A673 (cell line): ENCODE measurements at places on chromosomes 3 and 15. TPM values are rescaled to one million over a fixed set of nuclear protein-coding genes. Genes with fewer than 3 reads are reported as not detected.
A peak's percentile ranks its signal among the peaks of the same experiment; 100 is the strongest.

Gene KIF15
- total RNA-seq: 21.9 and 25.7 TPM in 2 replicates

Gene PATL2
- total RNA-seq: 1.2 and 1.6 TPM in 2 replicates

- DNase-seq: no peak
Measured at GRCh38 chr15:71129669-71130068, 14.4 kb downstream of the THSD4 start.

DNA sequence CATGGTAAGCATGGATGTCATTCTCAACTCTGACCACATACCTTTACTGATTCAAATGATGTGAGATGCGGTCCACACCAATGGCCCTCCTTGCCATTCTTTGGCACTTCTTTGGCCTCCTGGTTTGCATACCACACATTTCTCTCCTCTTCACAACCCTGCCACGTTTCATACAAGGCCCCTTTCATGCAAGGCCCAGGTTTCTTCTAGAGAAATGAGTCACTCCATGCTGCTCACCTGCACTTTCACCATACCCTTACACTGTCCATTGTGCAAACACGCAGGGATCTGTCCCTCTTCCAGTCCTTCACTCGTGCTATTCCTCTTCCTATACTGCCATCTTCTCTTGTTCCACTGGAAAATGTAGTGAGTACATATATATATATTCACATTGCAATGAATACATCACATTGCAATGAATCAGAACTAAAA is 24.4 kb upstream of the SLC24A5 start:
- DNase-seq: no peak

DNA sequence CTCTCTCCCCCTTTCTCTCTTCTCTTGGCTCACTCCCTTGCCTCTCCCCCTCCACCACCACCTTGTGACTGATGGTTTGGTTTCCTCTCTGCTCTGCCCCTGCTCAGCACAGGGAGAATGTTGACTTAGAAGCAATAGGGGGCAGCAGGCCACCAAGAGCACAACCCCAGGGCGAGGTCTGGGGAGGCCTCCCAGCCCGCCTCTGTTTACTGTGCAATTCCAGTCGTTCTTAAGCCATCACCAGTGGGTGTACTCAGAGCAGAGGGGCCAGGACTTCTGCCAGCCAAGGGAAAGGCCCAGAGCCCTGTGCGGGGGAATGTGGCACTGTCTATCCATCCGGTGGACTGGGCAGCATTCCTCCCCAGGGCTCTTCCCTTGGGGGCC is 5.7 kb upstream of the APEH start:
- no peak for DNase-seq

DNA sequence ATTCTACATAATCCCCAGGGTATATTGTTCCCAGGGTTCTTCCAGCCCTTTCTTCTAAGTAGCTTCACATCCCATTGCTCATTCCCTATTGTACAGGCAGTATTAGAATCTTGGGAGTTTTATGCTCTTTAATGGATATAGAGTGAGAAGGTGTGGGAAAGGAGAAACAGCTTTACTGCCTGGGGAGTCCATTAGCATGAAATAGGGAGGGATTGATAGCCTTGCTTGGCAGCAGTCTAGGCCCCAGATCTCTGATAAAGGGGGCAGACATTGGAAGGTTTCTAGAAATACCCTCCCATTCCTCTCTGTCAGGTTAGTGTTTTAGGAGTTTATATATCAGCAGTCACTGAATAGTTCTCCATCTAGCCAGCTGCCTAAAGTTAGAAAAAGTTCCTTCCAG is 334.3 kb downstream of the UNC13C start:
- DNase-seq: no peak

GRCh38 chr15:89429023-89429422 is 67.4 kb downstream of the RHCG start:
- no peak for DNase-seq

GRCh38 chr3:10533737-10534023 is 28.3 kb upstream of the ATP2B2 start:
- DNase-seq: no peak

DNA sequence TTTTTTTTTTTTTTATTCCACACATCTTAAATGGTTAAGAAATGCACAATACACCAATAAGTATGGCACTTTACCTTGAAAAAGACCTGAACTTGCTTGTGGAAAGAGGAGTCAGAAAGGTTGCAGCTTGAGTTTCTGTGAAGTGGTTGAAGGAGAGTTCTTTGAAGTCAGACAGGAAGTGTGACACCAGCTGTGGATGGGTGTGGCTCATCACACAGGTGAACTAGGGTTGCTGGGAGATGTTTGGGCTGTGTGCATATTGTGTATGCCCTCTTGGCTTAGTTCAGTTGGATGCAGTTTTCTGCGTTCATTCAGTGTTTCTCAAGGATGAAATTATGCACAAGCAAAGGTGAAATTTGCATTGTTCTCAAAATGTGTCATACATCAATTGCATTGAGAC is 6.3 kb downstream of the AEN start:
- DNase-seq: no peak

Gene PCLAF
- 138 TPM in 2 replicates for total RNA-seq

DNA sequence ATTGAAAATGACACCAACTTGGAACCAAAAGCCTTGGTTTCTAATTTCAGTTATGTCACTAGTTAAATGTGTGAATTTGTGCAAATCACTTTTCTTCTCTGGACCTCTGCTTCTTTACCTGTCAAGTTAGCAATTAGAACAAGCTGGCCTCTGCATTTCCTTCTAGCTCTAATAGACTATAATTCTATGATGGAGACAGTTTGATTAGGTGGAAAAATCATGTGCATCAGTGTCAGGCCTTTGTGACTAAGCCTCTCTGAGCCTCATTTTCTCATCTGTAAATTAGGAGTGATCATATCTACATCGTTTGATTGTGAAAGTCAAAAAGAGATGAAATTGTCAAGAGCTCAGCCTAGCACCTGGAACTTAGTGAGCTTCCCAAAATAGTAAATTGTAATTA is 712.9 kb downstream of the MECOM start:
- no peak for DNase-seq

Gene FMN1
- 0.09 and 0.37 TPM in 2 replicates for total RNA-seq

Gene MGLL
- 0.39 and 0.90 TPM in 2 replicates for total RNA-seq

Gene GRK7
- total RNA-seq: not detected in 2 replicates

DNA sequence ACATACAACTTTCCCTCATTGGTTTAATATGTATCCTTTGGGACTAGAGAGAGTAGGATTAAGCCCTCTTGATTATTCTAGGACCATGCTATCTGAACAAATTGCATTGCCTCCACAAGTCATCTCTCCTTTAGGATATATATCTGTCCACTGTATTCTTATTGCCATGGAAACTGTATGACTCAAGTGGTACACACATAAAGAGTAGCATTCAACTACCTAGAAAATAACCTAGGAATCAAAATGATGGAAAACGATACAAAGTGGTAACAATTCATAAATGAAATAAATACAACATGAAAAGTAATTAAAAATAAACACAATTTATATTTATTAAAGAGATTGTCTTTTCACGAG is 212.1 kb upstream of the P2RY1 start:
- DNase-seq: peak; percentile 63

- DNase-seq: peak; percentile 40
Measured at GRCh38 chr15:41018534-41018933, 65.3 kb downstream of the CHAC1 start.

GRCh38 chr3:42541079-42541478 is 38.6 kb downstream of the VIPR1 start:
- DNase-seq: no peak

DNA sequence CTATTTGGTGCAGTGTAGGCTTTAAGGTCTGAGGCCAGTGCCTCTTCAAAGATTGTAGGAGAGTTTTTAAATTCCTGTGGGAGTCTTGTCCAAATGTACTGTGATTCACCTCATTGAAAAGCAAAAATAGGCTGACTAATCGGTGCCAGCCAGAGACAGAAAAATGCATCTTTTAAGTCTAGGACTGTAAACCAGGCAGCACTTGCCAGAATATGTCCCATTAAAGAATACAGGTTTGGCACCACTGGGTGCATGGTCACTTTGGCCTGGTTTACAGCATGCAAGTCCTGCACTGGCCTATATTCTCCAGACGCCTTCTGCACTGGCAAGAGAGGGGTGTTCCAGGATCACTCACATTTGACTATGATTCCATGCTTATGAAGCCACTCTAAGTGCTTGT is 20.3 kb upstream of the NOX5 start:
- no peak for DNase-seq

DNA sequence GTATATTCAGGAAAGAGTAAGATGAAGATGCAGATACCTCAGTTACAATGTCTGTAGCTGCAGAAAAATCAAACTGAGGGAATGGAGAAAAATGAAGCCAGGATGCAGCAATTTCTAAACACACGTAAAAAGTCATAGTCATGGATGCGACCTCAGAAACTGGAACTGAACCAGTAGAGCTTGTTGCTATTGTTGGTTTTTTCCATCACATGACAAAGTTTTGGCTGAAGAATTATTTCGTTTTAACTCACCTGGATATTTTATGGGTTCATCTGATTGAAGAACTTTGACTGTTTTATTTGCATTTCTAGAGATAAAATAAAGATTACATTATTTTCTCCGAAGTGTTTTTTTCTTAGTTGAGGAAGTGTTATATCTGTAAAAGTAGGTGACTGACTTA is 591.2 kb downstream of the ZBBX start:
- DNase-seq: no peak

- no peak for DNase-seq
Measured at GRCh38 chr3:57659806-57660439, 33.0 kb downstream of the DENND6A start.

GRCh38 chr15:66885281-66885915 is 180.0 kb upstream of the SMAD3 start:
- no peak for DNase-seq

Gene CACNA2D2
- total RNA-seq: 0.17 and 0.68 TPM in 2 replicates

DNA sequence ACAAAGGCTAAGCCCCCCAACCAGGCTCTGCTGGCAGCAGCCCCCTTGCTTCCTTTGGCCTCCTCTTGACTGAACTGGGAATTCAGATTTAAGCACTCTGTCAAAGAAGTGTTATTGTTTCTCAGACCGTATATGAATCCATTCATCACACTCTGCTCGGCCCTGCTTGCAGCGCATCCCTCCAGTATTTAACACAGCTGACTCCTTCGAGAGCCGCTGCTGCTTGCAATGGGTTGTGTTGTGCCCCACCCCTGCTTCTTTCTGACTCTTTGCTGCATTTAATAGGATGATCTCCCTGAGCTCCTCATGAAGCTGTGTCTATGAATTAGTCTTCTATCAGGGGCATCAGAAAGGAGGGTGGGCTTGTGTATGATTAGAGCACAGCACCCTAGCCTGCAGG is 31.2 kb downstream of the C3orf20 start:
- DNase-seq: no peak

Gene CD96
- total RNA-seq: not detected in 2 replicates

GRCh38 chr15:63495343-63495742 is 9.1 kb upstream of the USP3 start:
- DNase-seq: no peak

- peak; percentile 25 for DNase-seq
Measured at GRCh38 chr15:83365370-83365938, 81.0 kb upstream of the BNC1 start.

- DNase-seq: peak; percentile 88
Measured at GRCh38 chr3:34683851-34684250, 885.4 kb downstream of the PDCD6IP start.

DNA sequence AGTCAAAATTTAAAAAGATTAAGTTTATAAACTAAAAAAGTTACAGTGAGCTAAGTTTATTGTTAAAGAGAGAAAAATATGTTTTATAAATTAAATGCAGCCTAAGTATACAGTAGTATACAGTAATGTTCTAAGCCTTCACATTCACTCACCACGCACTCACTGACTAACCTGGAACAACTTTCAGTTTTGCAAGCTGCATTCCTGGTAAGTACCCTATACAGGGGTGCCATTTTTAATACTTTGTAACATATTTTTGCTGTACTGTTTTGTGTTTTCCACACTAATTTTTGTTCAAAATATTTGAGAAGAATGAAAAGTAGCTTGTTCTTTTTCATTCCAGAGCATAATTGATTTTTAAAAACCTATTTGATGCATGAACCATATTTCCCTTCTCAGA is 524.9 kb downstream of the RBMS3 start:
- no peak for DNase-seq

- DNase-seq: no peak
Measured at GRCh38 chr15:64009798-64010261, 36.5 kb downstream of the DAPK2 start.

DNA sequence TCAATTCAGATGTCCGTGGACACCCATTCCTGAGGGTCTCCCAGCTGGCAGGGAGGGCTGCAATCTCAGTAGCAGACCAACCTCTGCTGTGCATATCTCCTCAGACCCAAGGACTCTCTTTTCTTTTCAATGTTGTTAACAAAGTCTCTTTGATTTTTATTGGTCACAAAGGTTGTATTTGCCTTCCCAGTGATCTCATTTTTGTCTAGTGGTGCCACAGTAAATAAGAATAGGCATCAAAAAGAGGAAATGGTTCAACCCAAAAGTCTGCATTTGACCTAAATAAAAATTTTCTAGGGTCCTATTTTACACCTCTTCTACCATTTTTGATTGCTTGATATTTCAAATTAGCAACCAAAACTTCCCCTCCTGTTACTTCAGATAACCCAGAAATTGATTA is 225.9 kb downstream of the CDIN1 start:
- no peak for DNase-seq

Gene SEMA5B
- 7.6 and 9.2 TPM in 2 replicates for total RNA-seq

GRCh38 chr3:186931532-186932280 is 1.4 kb downstream of the ST6GAL1 start:
- DNase-seq: peak; percentile 53

DNA sequence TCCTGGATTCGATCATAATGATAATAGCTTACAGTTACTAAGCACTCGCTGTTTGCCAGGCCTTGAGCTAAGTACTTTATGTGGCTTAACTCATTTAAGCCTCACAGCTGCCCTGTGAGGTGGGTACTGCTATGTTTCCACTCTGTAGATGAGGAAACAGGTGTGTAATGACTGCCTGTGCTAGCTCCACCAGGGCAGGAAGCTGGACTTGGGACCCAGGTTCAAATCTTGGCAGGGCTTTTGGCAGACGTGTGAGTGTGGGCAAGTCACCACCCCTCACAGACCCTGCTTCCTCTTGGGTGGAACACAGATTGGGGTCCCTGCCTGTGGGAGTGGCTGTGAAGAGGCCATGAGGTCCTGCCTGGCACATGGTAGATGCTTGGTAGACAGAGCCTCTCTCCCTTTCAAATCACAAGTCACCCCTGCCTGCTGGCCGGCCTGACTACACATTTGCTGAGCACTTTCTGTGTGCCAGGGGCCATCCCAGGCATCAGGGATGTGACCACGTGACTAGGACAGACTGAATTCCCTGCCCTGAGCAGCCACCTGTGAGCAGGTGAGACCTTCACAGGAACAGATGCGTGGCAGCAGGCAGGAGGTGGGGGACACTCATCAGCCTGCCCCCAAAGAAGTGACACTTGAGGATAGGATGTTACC is 3.7 kb downstream of the EFCC1 start:
- DNase-seq: no peak

GRCh38 chr15:63765338-63765737 is 68.4 kb downstream of the HERC1 start:
- DNase-seq: no peak

GRCh38 chr3:195080571-195081151 is 190.3 kb downstream of the XXYLT1 start:
- DNase-seq: no peak

Gene ABI3BP
- 4.3 and 5.2 TPM in 2 replicates for total RNA-seq
